Sigmoid colon (tissue), 7 donors: ENCODE measurements at places on chromosomes 11 and 22.

DNA sequence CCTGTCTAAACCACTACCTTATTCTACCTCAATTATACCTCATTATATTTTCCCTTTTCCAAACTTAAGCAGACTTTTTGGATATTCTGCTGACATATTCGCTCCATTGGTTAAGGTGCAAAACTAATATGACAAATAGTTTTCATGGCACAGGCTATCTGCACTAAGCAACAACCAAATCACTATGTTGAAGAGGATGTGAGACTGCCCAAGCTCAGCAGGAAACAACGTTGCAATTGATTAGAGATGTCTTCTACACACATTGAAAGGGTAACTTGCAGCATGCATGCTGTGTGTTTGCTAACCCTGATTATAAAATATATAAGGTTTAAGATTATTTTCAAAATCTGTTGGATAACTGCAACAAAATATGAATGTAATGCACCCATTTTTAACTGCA is 61.6 kb downstream of the STK33 start:
- DNase-seq: no peak

GRCh38 chr11:108019870-108020540 is 11.3 kb downstream of the CUL5 start:
- no peak for DNase-seq

- DNase-seq: no peak
Measured at GRCh38 chr11:69496631-69497220, 15.3 kb downstream of the LINC01488 start.

GRCh38 chr11:17581732-17582053 is 34.6 kb downstream of the OTOG start:
- no peak for DNase-seq
